ENCODE measurements at places on chromosomes 2 and 18.

- DNase-seq = no peak
Observed at GRCh38 chr18:6249170-6249569, 165.5 kb downstream of the L3MBTL4 start.

GRCh38 chr18:45954070-45954934 is 12.8 kb downstream of the EPG5 start:
- DNase-seq = no peak

DNA sequence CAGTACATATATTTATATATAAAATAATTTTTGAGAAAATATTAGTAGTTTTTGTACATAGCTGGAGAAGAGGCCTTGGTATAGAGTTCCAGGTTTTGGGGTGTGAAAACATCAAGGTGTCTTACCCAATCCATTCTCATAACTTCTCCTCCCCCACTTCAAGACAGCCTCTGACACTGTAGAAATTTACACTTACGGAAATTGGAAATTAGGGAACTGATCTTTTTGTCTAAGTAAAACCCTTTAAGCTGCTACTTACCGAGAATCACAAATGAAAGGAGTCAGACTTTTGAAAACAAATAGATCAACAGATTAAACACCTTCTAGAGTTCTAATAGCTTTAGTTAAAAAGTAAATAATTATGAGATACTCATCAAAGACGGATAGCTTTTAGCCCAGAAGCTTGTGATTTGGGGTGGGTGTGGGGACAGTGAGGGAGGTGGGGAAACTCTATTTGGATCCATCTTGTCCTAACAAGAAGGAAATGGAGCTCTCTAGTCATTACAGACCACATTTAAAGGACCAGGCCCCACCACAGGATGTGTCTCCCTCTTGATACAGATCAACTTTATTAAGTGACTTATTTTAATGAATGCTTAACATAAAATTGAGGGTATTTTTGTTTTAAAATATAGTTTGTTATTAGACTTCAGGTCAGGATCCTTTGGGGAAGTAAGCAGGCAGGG is 11.1 kb upstream of the FBXO11 start:
- DNase-seq = no peak

DNA sequence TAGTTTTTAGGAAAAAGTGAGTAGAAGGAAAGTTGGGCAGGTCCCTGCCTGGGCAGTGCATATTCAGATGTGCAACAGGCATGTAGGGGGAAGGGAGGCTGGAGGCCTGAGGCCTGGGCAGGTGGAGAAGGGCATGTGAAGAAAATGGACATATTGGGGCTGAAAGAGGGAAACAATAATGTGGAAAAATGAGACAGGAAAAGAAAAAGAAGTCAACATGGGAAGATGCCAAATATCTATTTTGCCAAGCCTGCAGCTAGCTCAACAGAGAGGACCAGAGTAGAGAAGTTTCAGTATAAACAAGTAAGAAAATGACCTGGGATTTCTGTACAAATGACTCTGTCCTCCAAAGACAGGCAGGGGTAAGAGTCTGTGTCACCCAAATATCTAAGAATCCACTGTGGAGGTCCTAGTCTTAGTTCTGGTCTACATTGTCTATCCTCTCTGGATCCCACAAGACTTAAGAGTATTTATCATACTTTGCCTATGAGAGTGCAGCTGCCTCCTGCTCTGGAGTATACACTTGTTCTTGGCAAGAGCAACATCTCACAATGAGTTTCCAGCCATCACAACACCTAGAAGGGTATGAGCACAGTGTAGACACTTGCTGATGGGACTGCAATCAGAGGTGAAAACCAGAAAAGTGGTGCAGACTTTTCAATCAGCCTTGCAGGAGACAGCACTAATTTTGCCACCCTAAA is 80.2 kb downstream of the CLHC1 start:
- DNase-seq = no peak

DNA sequence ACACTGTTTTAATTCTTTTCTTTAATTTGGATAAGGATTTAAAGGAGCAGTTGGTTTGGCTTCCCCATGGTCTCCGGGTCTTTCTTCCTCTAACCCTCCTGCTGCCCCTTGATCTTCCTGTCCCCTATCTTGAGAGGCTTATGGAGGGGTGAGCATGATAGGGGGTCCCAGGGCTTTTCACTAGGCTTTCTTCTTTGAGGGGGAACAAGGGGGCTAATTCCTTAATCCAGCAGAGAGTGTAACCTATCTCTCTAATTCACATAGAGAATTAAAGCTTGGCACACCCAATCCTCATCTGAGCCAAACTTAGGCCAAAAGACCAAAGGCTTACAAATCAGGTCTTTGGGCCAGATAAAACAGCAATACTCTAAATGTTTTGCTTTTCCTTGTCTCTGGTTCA is 21.5 kb upstream of the C2orf66 start:
- no peak for DNase-seq

DNA sequence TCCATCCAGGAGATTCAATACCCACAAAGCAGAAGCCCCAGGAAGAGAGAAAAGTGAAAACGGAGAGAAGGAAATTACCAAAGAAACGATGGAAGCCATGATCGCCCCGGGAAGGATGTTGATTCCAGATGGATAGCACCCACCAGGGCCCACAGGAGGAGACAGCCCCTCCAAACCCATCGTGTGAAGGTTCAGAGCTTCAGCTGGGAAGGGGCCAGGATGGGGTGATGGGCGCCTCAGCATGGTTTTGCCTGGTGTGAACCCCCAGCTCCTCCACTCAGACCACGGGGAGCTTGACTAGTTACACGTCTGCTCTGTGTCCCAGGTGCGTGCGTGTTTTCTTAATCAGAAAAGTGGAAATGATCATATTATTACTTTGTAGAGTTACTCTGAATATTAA is 264.5 kb downstream of the EIPR1 start:
- DNase-seq = no peak
